ENCODE measurements at places on chromosomes 4 and X.

- DNase-seq: no peak
Observed at GRCh38 chrX:11197671-11198070, 86.5 kb downstream of the HCCS start.

- no peak for DNase-seq
Observed at GRCh38 chr4:32564626-32565025, 1844.5 kb downstream of the PCDH7 start.

DNA sequence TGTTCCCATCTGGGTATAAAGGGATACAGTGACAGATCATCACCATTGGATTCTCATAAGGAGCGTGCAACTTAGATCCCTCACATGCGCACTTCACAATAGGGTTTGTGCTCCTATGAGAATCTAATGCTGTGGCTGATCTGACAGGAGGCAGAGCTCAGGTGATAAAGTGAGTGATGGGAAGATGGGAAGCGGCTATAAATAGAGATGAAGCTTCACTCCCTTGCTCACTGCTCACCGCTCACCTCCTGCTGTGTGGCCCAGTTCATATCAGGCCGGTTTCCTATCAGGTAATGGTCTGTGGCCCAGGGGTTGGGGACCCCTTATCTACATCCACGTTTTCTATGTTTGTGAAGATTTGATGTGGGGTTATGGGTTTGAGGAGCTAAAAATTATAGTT is 43.7 kb downstream of the FAT4 start:
- DNase-seq: no peak

DNA sequence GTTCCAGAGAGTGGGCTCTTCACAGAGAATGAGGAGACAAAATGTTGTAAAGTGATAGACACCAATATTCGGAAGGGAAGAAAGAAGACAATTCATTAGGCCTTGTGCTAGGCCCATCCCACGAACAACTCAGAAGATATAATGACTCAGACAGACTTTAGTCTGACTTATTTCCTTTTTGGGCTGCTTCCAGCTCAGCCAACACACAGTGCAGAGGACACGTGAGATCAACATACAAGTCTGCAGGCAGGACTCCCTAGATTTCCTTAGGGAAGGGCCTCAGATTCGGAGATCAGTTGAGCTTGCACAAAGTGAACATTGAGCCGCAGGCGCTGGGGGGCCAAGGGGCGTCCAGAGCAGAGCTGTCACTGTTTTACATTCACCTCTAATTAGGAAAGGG is 290.7 kb upstream of the TENM3 start:
- DNase-seq: no peak

- no peak for DNase-seq
Observed at GRCh38 chr4:22458098-22458497, 57.8 kb downstream of the ADGRA3 start.

DNA sequence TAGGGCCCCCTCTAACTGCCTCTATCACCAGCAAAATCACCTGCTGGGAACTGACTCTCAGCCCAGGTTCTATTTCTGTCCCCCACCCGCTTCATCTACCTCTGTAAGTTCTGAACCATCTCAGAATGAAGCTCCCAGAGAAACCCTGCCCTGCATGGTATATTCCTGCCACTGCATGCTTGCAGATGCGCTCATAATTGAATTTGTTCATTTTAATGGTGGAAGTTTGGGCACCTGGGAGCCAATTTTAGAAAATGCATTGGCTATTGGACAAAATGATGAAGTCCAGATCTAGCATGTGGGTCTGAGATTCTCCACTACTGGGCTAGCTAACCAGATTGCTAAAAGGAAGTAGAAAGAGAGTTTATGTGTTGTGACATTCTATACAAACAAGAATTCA is 28.6 kb upstream of the SLC10A4 start:
- DNase-seq: no peak

DNA sequence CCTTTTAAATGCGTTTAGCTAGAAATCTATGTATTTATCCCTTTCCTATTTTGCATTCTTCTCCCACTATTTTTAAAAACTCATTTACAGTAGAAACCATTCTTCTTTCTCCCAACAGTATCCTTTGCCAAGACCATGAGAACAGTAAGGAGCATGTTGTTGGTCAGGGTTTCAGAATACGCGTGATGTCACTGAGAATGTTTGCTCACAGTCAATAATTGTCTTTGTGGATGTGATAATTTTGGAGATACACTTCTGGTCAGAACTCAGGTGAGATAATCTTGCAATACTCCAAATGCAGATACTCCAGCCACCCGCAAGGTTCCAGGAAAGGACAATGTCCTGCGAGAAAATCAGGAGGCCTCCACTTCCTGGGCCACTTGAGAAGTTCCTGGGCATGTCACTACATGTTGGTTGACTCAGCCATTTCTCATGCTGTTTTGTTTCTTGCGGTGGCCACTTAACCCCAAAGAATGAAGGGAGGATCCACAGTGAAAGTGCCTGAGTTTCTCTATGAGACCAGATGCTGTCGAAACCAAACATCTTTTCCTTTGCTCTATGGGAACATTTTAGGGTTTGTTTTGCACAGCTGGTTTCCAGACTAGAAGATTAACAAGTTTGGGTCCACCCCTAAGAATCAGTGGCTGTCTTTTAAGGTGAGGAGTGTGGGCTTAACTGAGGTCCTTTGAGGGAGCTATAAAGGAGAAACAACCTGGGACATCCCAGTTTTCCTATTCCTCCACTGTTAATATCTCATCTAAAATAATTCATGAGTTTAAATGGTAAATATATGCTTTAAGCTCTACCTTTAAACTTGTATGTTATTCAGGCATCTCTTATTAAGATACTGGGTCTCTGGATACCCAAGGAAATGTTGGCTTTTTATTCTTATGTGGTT is 116.0 kb downstream of the SOWAHB start:
- no peak for DNase-seq

DNA sequence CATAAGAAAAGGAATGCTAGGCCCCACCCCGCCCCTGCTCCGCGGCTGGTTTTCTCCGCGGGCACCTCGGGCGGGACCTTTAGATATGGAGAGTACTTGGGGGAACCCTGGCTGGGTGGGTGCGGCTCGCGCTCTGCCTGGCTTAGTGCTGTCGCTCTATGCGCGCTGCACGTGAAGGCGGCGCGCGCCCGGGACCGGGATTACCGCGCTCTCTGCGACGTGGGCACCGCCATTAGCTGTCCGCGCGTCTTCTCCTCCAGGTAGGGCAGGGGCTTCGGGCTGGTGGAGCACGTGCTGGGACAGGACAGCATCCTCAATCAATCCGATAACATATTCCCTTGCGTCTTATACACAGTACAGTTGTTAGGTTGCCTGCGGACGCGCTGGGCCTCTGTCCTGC is 56.0 kb downstream of the MAGEB10 start:
- DNase-seq: no peak

- no peak for DNase-seq
Observed at GRCh38 chrX:129843209-129843458, 552 bp downstream of the ZDHHC9 start.

DNA sequence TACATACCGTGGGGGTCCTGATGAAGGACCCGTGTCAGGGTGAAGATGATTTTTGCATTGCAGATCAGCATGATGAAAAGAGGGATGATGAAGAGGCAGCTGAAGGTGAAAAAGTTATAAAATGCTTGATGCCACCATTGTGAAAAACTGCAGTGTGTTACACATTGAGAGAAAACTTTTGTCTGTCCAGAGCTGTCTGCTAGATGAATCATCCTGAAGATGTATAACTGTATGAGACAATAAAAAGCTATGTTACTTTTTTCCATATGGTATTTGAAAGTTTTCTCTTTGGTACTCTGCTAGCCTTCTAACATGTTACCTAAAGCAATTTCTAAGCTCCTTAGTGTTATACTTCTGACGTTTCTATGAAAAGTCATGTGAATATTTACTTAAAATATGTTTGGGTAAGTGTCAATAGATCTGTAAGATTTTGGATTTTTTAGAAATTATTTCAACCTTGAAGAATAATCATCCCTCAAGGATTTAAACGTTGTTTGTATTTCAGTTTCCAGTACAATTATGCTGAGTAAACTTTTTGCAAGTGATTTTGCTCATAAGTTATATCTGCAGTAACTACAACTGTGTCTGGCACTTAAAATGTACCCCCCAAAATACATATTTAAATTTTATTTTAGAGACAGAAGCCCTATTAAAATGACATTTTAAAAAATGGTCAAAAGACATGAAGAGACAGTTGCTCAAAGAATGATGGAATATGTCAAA is 9.5 kb downstream of the GNRHR start:
- DNase-seq: no peak

- no peak for DNase-seq
Observed at GRCh38 chr4:176896211-176896610, 103.5 kb upstream of the VEGFC start.

- DNase-seq: no peak
Observed at GRCh38 chr4:142547974-142548373, 298.1 kb downstream of the INPP4B start.

DNA sequence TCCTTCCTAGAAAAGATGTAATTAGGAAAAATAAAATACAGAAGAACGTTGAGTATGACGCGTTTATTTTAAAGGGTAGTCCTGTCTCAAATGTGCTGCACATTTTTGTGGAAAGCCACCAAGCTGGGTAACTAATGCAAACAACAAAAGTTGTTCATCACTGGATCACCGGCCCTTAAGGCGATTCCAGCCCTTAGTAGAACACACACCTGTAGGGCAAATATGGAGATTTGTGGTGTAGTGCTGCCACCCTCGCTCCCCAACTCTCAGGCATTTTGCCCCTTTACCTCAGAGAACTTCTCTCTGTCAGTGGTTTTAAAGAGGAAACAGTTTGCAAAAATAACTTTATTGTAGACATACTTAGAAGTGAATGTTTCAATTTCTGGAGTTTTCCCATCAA is 1.9 kb downstream of the TBL1X start:
- no peak for DNase-seq

GRCh38 chrX:71225676-71226075 is 2.7 kb downstream of the GJB1 start:
- DNase-seq: no peak

DNA sequence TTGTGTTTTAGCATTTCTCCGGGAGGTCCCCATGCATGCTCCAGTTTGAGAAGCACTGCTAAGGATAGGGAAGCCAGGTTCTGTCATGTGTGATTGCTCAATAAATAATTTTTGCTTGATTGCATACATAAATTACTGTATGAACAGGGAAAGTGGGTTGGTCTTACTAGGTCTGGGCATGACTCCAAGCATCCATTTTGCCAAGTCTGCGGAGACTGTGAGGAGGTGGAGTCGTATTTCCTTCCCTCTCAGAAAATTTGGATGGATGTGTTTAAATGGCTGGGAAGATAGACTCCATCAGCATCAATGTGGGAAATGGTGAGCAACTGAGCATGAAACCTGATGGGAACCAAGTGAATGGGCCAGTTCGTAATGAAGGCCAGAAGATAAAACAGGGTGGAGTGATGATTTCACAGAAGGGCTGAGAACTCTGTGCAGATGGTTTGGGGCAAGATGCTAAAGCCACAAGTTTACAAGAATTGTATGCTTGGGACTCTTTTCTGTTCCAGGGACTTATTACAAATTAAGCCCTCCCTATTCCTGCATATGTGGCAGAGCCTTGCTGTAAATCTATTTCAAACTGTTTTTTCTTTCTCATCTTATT is 84.1 kb downstream of the NHS start:
- no peak for DNase-seq

GRCh38 chr4:153541456-153542096 is 75.4 kb downstream of the TMEM131L start:
- no peak for DNase-seq

DNA sequence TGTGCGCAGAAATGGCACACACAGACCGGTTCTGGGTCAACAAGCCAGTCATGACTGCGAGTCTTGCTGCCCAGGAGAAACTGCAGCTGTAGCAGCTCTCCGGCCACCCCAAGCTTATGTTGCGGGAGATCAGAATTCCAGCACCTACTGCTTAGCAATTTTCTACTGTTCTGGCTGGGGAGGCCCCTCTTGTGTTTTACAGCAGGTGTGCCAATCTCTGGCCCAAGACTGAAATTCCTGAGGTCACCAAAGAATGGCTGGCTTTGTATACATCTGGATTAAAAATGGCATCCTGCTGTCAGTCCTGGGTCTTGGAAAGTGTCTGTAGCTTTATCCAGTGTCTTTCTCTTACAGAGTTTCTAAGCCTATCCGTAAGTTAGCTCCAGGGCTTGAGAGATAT is 68.9 kb upstream of the TRAM1L1 start:
- no peak for DNase-seq

DNA sequence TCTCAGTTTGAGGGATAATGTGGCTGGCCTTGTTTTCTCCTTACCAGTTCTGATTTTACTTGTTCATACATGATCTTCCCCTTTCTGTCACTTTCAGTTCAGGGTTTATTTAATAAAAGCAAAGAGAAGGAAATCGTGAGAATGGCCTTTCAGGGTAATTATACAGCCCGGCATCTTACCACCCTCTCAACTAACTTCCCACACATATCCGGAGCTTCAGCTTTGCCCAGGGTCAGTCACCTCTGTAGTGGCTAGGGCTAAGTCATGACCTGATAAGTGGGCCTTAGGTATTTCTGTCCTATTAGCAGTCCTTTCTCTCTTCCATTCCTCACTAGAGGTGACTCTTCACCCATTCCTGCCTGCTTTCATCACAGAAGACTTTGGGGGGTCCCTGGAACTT is 15.8 kb downstream of the TRPC5 start:
- DNase-seq: no peak

DNA sequence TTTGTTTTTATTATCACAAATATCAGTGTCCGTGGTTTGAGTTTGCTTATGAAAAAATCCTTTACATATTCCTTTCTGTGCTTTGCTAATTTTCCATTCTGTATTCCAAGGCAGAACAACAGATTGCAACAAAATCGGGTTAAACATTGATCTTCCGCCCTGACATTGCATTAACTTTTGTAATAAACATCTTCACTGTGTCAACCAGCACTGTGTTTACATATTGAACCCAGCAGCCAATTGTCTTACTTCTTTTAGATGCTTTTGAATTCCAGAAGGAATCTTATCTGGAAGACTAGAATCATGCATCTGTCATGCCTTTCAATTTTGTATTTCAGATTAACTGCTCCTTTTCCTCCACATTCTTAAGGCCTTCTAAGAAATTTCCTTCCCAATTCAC is 147.8 kb upstream of the CXXC4 start:
- DNase-seq: no peak

- no peak for DNase-seq
Observed at GRCh38 chrX:107704181-107704580, 71.4 kb downstream of the TSC22D3 start.

DNA sequence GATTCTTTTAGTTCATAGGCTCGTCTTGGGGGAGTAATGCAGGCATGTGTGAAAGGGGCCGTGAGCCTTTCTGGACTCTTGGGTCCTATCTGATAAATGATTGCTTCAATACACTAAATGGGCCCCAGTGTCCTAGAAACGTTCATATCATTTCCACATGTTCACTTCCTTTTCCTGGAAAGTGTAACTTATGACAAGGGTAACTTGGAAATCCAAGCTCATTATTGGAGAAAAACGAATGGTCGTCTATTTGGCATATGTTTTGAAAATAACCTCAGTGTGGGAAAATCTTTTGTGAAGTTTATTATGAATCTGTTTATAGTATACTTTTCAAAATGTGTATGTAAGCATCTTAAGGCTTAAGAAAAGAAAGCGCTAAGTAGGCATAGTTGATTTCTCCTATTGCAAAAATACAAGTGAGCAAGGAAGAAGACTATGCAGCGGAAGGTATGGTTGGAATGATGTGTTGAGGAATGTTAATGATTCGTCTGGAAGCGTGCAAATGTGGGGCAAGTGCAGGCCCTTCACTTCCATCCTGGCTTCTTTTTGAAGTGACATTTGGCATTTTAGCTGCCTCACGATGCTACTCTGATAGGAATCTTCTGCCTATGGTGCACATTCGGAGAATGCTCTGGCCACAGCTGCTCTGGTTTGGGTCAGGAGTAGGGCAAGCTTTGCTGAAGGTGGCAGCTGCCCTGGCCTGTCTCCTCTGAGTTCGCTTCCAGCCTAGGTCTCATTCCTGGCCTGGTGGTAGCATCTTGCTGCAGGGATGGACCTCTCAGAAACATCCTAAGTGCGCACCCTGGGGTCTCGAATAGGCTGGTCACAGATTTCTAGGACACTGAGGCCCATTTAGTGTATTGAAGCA is 49.5 kb upstream of the STOX2 start:
- no peak for DNase-seq
